ENCODE measurements at places on chromosomes 16 and 17. TPM values are rescaled to one million over a fixed set of nuclear protein-coding genes. Genes with fewer than 3 reads are reported as not detected.
A peak's percentile ranks its signal among the peaks of the same experiment; 100 is the strongest.

- DNase-seq: no peak
- H3K27me3 ChIP-seq: no peaks in the 10 kb centered on the region
- peaks cover 22% of the 10 kb centered on the region for H3K36me3 ChIP-seq
- H3K4me1 ChIP-seq: peaks cover 17% of the 10 kb centered on the region
- H3K27ac ChIP-seq: no peak overlapping the region
Observed at GRCh38 chr16:50037662-50038220, 12.7 kb downstream of the CNEP1R1 start.

GRCh38 chr16:83599789-83600462 lies 207.9 kb upstream of the HSBP1 start:
- H3K27me3 ChIP-seq: no peaks in the 10 kb centered on the region
- H3K4me3 ChIP-seq: no peak overlapping the region
- no peak overlapping the region for H3K27ac ChIP-seq
- no peaks in the 10 kb centered on the region for H3K4me1 ChIP-seq
- H3K36me3 ChIP-seq: no peaks in the 10 kb centered on the region
- DNase-seq: no peak

GRCh38 chr17:5234645-5235576 lies at the start of gene SCIMP:
Gene SCIMP (minus strand): TSS chr17:5234860. CDS start chr17:5234755, 105 bp downstream.
- no peak within 1 kb of the TSS for H3K27ac ChIP-seq
- no peak within 1 kb of the TSS for H3K4me3 ChIP-seq
- H3K27me3 ChIP-seq: no peaks in the 10 kb centered on the region
- no peak for DNase-seq
- peaks cover 15% of the 10 kb centered on the region for H3K4me1 ChIP-seq
- H3K36me3 ChIP-seq: no peaks in the 10 kb centered on the region

- no peaks in the 10 kb centered on the region for H3K27me3 ChIP-seq
- no peak overlapping the region for H3K27ac ChIP-seq
- H3K4me1 ChIP-seq: peaks cover 39% of the 10 kb centered on the region
- DNase-seq: no peak
Observed at GRCh38 chr16:88763502-88764053, 21.4 kb downstream of the PIEZO1 start.

GRCh38 chr17:80942423-80943345 lies 49.0 kb upstream of the CHMP6 start:
- H3K4me1 ChIP-seq: peaks cover 38% of the 10 kb centered on the region
- DNase-seq: no peak
- H3K27me3 ChIP-seq: no peaks in the 10 kb centered on the region
- peaks cover 56% of the 10 kb centered on the region for H3K36me3 ChIP-seq
- H3K27ac ChIP-seq: no peak overlapping the region

GRCh38 chr17:34067011-34067410 lies 188.1 kb upstream of the CCL2 start:
- no peak overlapping the region for H3K27ac ChIP-seq
- peaks cover 6% of the 10 kb centered on the region for H3K27me3 ChIP-seq
- DNase-seq: no peak
- no peak overlapping the region for H3K4me3 ChIP-seq

DNA sequence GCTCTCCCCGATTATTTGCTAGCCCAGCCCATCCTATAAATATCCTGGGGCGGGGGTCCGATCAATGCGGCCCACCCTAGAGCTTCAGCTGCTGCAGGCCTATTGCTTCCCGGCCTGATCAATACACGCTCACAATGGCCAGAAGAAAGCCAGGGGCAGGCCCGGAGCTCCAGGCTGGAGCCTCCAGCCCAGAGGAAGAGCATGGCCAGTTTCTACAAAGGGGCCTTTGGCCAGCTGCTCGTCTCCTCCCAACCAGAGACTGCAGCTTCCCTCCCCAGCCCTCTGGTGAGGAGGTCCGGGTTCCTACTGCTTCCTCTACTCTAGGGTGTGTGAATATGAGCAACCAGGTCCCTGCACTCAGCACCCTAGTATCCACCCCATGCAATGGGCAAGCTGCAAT lies 36.7 kb downstream of the SALL1 start:
- H3K27ac ChIP-seq: no peak overlapping the region
- no peak for DNase-seq
- peaks cover 35% of the 10 kb centered on the region for H3K27me3 ChIP-seq
- no peaks in the 10 kb centered on the region for H3K4me1 ChIP-seq
- no peak overlapping the region for H3K4me3 ChIP-seq
- no peaks in the 10 kb centered on the region for H3K36me3 ChIP-seq

DNA sequence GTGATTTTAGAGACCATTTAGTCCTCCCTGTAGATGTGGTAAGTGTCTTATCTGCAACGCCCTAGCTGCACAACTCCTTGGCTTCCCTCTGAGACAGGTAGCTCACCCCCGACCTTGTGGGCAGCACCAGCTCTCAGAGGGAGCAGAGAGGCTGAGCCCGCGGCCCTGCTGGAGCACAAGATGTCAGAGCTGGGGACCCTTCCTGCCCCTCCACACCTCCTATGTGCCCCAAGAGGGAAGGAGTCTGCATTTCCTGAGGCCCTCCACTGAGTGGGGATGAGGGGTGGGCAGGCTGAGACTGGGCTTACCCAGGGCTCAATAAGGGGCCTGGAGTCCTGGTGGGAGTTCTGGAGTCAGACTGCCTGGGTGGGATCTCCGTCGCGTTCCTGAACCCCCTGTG lies 12.2 kb upstream of the ADGRG1 start:
- no peak overlapping the region for H3K27ac ChIP-seq
- no peaks in the 10 kb centered on the region for H3K27me3 ChIP-seq
- H3K4me3 ChIP-seq: no peak overlapping the region
- H3K4me1 ChIP-seq: peaks cover 38% of the 10 kb centered on the region

DNA sequence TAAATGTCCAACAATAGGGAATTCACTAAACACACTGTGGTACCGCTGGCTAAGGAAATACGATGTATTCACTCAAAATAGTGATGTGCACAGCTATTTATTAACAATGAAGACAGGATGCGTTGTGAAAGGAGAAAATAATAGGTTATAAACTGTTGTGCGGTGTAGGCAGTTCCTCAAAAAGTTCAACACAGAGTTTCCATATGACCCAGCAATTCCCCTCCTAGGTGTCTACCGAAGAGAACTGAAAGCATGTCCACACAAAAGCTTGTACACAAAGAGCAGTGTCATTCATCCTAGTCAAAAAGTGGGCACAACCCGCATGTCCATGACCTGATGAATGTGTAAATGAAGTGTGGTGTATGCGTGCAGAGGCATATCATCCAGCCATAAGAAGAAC lies 1.2 kb upstream of the CES1 start:
- no peak for DNase-seq
- no peaks in the 10 kb centered on the region for H3K4me1 ChIP-seq
- no peak overlapping the region for H3K27ac ChIP-seq
- H3K27me3 ChIP-seq: peaks cover 2% of the 10 kb centered on the region

- no peaks in the 10 kb centered on the region for H3K36me3 ChIP-seq
- no peak overlapping the region for H3K27ac ChIP-seq
- DNase-seq: no peak
- H3K4me1 ChIP-seq: no peaks in the 10 kb centered on the region
- H3K27me3 ChIP-seq: no peaks in the 10 kb centered on the region
- H3K4me3 ChIP-seq: no peak overlapping the region
Observed at GRCh38 chr17:15019158-15019557, 246.0 kb downstream of the PMP22 start.

DNA sequence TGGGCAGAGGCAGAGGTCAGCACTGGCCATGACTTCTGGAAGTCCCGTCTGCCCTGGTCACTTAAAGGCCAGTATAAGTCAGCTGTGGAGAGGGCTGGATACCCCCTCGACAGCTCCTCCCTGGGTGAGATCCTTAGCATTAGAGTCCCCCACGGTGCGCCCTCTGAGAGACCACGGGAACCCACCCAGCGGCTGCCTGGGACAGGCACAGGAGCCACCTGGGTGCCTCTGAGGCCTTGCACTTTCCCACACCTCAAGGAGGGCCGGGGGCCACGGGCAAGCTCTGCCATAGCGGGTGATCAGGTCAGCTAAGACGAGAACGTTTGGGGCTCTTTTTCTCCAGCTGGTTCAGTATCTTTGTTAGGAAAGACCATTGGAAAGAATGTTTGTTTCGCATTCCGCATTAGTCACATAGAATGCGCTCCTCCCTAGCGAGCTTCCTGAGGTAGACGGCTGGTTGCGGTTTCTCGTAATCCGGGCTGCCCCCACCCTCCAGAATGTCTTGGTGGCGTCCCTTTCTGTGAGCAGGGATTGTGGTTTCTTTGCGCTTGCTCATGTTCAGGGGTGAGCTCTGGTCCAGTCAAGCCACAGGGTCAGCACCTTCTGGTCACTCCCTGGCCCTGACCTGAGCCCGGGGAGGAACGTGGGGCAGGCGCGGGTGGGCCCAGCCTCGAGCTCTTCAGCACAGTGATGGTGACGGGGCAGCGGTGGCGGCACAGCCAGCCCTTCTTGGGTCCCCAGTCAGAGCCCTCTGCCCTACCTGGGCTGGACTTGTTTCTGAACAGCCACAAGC lies 25.2 kb downstream of the NME3 start:
- no peaks in the 10 kb centered on the region for H3K4me1 ChIP-seq
- no peaks in the 10 kb centered on the region for H3K27me3 ChIP-seq
- no peak for DNase-seq
- no peak overlapping the region for H3K27ac ChIP-seq
- peaks cover 3% of the 10 kb centered on the region for H3K36me3 ChIP-seq

- no peak overlapping the region for H3K4me3 ChIP-seq
- no peaks in the 10 kb centered on the region for H3K36me3 ChIP-seq
- H3K27ac ChIP-seq: no peak overlapping the region
- H3K4me1 ChIP-seq: no peaks in the 10 kb centered on the region
- no peaks in the 10 kb centered on the region for H3K27me3 ChIP-seq
Observed at GRCh38 chr16:12217341-12217740, 240.8 kb downstream of the SNX29 start.

- H3K4me3 ChIP-seq: no peak overlapping the region
- DNase-seq: no peak
- no peak overlapping the region for H3K27ac ChIP-seq
Observed at GRCh38 chr16:10577305-10578202, 2.8 kb downstream of the EMP2 start.

- no peak for DNase-seq
- H3K36me3 ChIP-seq: peaks cover 2% of the 10 kb centered on the region
- peak overlapping the region; percentile 56 for H3K4me3 ChIP-seq
- peaks cover 42% of the 10 kb centered on the region for H3K27me3 ChIP-seq
Observed at GRCh38 chr16:89257281-89257731, 39.8 kb downstream of the ZNF778 start.

- DNase-seq: peak; percentile 74
- peak overlapping the region; percentile 94 for H3K27ac ChIP-seq
- H3K4me3 ChIP-seq: peak overlapping the region; percentile 95
- peaks cover 69% of the 10 kb centered on the region for H3K4me1 ChIP-seq
Observed at GRCh38 chr16:56610609-56611111, 2.3 kb downstream of the MT2A start.

DNA sequence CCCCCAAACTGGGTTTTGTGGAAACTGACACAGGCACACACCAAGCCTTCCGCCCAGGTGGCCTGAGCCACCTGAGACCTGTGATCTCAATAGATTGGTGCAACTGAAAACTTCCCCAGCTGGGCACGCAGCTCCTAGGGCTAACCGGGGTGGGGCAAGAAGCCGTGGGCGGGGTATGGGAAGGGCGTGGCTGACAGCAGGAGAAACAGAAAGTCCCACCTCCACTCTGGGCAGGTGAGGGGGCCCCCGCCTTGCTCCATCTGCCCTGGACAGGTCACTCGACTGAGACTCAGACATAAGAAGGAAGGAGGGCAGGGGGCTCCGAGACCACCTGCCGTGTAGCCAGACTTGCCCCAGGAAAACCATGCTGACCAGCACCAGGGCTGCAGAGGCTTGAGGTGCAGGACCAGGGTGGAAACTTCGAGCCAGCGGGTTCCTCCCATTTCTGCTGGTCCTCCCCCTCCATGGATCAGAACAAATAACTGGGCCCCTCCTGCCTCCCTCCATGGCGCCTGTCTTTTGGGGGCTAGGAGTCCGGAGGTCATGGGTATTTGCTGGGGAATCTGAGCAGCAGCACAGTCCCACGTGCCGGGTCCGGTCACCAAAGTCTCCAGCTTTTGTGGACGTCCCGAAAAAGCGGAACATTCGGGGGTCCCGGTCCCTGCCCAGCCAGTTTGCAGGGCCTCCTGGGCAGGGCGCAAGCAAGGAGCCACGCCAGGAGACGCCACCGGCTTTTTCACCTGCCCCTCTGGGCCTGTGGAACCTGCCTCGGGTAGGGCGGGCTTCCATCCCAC lies 1.3 kb downstream of the TIMP2 start:
- DNase-seq: peak; percentile 82
- H3K36me3 ChIP-seq: no peaks in the 10 kb centered on the region
- peak overlapping the region; percentile 59 for H3K4me3 ChIP-seq
- H3K27me3 ChIP-seq: peaks cover 42% of the 10 kb centered on the region

JPH3 gene
- not detected for total RNA-seq

CD68 gene
- 10.0 TPM for total RNA-seq

HEATR9 gene
- 6.4 TPM for total RNA-seq

TAOK2 gene
- total RNA-seq: 55.3 TPM

HOXB7 gene
- 1.7 TPM for total RNA-seq

CFAP97D1 gene
- total RNA-seq: not detected

C17orf58 gene
- 8.8 TPM for total RNA-seq

CCDC200 gene
- not detected for total RNA-seq

PLLP gene
- not detected for total RNA-seq

MILR1 gene
- 0.82 TPM for total RNA-seq

KRTAP2-2 gene
- total RNA-seq: not detected

All from activated CD8-positive, alpha-beta memory T cell treated with anti-CD3 and anti-CD28 coated beads, Interleukin-2, amount 10 ng/mL, durations not matched to agents 7 days and 5 days (primary cell).